ENCODE measurements at places on chromosomes 1 and 21.

- DNase-seq = peak; percentile 48
These were observed 19.4 kb downstream of the ENO1 start for GRCh38 chr1:8858888-8859706.

DNA sequence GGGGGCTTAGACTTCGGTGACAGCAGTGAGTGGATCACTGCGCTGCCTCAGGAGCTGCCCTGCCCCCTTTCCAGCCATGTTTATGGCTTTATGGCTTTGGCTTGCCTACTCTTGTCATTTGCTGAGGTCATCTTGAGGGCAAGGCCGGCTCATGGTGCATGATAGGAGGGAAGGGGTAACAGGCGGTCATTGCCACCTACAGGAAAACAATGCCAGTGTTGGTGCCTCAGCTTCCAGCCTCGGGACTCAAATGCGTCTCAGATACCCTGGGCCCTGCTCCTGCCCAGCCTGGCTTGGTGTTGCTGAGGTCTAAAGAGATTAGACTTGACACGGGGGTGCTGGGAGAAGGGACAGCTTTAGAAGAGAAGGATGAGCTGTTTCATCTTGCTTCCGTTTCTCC is 14.5 kb downstream of the KDF1 start:
- no peak for DNase-seq

- no peak for DNase-seq
These were observed 579 bp upstream of the GTF2B start for GRCh38 chr1:88891951-88892340.

- no peak for DNase-seq
These were observed 65.2 kb upstream of the ABCG1 start for GRCh38 chr21:42153746-42154145.

DNA sequence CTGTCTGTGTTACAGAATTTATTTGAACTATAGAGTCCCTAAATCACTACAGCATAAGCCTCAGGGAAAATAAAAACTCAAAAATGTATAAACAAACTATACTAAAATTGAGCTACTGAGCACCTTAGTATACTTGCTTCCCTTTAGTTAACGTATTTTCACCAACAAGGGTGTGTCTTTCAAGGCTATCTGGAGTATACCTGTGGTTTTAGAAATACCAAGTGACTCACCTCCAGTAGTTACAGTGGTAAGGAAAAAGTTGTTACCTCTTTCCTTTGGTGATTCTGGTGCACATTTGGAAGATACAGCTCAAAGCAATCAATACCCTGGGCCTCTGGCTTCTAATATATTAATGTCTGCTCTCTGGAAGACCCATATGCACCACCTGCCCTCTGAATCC is 68.0 kb upstream of the C1orf105 start:
- DNase-seq = no peak

DNA sequence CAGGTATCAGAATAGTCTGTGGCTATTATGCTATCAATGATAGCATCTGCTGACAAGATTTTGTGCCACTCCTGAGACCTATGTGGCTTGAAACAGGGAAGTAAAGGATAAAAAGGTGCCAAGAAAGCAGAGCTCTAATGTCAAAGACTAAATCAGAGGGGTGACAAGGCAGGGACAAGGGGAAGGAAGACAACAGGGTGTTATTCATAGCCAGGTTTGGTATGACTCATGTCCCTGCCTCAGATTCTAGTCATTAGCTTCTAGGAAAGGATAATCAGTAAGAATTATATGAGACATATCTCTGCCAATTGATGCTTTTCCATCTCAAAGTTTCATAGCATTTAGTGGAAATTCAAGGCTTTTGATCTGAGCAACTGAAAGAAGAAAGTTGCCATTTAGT is 31.8 kb upstream of the PLD5 start:
- no peak for DNase-seq

DNA sequence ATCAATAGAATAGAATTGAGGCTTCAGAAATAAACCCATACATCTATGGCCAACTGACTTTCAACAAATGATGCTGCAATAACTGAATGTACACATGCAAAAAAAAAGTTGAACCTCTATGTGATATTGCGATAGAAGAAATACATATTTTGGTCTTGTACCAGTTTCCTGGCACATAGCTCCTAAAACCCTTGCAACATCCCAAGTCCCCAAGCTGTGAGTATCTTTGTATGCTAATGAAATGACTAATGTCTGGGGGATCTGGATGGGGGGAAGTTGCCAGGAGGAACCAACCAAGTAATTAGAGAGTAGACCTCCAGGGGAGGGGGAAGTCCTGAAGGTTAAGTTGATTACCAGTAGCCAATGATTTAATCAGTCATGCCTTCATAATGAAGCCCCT is 24.4 kb downstream of the BLZF1 start:
- no peak for DNase-seq

- no peak for DNase-seq
These were observed 185.1 kb upstream of the CAMK1G start for GRCh38 chr1:209398313-209398991.

- no peak for DNase-seq
These were observed 37.3 kb upstream of the ACTL8 start for GRCh38 chr1:17717594-17718535.

GRCh38 chr1:118918230-118918939 is 69.8 kb downstream of the TBX15 start:
- no peak for DNase-seq

DNA sequence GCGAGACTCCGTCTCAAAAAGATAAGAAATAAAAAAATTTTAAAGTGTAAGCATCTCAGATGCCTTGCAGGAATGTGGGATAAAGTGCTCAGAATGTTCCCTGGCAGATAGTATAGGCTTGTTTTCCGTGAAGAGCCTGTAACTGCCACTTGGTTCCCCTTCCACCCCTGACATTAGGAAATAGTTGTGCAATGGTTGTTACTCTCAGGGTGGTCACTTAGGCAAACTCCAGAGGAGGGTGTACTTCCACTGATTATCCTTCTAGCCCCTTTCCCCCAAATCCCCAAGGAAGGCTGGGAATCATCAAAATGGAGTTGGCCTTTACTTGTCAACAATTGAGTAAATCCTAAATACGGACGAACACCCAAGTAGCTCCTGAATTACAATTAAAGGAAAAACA is 10.4 kb downstream of the RPL11 start:
- DNase-seq = no peak

DNA sequence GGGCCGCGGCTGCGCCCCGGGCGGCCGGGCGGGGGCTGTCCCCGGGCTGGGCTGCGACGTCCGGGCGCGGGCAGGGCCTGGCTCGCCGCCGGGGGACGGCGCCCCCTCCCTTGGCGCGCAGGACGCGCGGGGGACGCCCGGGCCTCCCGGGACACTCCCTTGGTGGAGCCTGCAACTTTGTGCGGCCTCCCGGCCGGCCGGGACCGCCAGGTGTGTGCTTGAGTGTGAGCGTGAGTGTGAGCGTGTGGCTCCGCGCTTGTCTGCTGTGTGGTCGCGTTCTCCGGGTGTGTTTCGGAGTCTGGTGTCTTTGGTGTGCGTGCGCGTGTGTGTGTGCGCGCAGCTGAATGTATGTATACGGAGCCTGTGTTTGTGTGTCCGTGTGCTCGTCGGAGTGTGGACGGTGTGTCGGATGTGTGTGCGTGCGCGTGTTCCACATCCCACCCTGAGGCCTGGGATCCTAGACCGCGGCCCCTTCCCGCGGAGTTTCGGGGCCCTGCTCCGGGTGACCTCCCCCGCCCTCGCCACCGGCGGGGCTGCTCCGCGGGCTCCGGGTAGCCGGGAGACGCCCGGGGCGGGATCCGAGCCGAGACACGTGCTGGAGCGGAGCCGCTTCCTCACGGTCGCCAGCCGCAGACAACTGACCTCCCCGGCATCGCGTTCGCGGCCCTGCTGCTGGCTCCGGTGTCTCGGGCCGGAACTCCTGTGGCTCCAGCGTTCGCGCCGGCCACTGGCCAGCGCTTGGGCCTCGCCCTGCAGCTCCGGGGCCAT is 1.7 kb downstream of the PTPRU start:
- no peak for DNase-seq

GRCh38 chr21:34590520-34590919 is 24.4 kb downstream of the RCAN1 start:
- no peak for DNase-seq

- DNase-seq = no peak
These were observed 57.8 kb downstream of the LPAR3 start for GRCh38 chr1:84835169-84835568.

GRCh38 chr1:5586629-5587028 is 405.6 kb downstream of the NPHP4 start:
- DNase-seq = no peak

GRCh38 chr1:243903041-243903440 is 53.0 kb upstream of the AKT3 start:
- no peak for DNase-seq

DNA sequence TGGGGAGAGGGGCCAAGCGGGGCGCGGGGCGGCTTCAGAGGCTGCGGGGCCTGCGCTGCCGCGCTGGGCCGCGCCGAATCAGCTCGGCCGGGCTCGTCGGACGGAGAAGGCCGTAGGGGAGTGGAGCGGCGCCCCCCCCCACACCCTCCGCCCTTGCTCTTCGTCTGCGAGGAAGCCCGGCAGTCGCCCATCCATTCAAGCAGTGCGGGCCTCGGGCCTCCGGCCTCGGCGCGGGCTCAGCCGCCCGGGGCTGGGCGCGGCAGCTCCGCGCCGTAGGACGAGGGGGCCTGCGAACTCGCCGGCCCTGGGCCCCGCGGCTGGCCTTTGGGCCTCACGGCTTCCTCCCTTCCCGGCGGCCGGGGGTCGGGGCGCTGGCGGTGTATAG is 564 bp downstream of the CTPS1 start:
- no peak for DNase-seq

GRCh38 chr1:151457911-151458801 is 1.1 kb downstream of the POGZ start:
- peak; percentile 81 for DNase-seq

DNA sequence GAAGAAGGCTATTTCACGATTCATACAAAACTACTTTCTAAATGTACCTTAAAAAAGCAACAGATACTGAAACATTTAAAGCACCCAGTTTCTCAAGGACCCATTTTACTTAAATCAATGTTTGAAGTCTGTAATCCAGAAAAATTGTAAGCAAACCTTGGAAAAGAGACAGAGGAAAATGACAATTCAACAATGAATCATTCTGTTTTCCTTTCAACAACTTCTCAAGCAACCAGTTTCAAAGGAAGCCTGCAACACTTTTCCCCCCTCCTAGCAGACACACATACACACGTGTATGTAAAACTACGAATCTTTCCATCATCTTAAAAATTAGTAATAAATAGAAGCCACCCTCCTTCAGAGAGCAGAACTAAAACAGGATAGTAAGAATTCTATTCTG is 1.2 kb downstream of the RERE start:
- no peak for DNase-seq

DNA sequence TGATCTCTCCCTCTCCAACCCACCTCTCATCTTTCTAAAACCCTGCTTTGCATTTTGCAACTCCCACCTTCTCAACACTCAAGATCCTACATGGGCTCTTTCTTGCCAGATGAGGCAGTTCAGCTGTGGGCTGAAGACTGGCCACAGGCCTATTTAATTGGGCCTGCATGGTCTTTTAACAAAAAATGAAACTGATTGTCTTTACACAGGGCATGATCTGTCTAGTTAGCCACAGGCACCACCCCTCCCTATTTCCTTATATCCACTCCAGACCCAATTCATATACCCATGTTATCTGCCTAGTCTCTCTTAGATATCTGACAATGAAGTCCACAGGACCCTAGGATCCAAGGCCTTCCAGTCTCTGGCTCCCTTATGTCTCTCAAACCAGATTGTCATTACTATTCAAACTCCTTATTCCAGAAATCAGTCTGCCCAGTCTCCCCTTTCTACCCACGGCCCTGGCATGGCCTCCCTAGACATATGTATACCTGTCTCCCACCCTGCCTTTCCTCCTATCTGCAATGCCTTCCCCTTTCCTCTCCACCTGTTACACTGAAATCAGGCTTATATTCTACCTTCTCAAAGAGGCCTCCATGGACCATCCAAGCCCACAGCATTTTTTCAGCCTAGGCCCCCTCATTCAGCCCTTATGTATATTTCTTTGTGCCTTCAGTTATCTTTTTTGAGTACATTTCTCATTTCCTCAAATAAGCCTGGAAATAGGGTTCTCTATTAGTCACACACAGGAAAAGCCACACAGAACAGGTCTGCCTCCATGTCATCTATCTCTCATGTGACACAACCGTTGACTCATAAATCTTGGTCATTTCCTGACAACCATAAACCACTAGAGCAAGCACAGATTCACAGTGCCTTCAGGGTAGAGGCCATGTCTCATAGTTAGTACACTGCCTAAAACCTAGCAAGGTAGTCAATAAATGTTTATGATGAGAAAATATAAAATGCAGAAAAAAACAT is 39.0 kb downstream of the LPAR3 start:
- no peak for DNase-seq

DNA sequence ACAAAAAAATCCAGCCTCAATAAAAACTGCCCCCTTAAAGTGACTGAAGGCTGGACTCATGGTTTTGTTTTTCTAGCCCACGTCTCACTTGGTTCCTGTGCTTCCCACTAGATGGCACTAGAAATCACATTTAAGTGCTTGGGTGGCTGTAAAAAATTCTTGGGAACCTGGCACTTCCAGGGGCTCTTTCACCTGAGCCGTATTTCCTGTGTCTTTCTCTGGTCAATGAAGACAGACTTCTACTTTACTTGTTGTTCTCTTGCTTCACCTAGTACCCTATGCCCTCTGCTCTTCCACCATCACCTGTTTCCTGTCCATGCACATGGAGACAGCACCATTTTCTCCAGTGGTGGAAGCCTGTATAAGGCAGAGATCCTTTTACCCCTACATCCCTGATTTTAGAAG is 20.0 kb downstream of the METTL13 start:
- DNase-seq = peak; percentile 11

DNA sequence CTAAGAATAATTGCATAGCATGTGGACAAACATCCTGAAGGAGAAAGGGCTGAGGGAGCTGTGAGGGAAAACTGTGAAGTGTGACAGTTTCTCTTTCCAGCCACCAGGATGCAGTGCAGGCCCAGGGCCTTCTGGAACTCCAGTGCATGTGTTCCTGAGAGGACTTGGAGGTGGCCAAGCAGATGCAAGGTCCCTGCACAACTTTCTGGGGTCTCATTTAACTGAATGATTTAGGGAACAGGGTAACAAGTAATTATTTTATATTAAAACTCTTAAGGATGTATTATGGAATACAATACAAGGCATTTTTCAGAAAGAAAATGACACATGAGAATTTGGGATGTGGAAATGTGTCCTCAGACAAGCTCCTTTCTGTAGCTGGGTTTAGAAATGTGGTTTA is 61.2 kb upstream of the MCOLN3 start:
- DNase-seq = peak; percentile 27

- no peak for DNase-seq
These were observed 92.6 kb downstream of the ST3GAL3 start for GRCh38 chr1:43799656-43800635.

- DNase-seq = peak; percentile 34
These were observed 19.0 kb upstream of the L1TD1 start for GRCh38 chr1:62175568-62176179.

- DNase-seq = no peak
These were observed 1.5 kb downstream of the LACTBL1 start for GRCh38 chr1:22971161-22971560.

DNA sequence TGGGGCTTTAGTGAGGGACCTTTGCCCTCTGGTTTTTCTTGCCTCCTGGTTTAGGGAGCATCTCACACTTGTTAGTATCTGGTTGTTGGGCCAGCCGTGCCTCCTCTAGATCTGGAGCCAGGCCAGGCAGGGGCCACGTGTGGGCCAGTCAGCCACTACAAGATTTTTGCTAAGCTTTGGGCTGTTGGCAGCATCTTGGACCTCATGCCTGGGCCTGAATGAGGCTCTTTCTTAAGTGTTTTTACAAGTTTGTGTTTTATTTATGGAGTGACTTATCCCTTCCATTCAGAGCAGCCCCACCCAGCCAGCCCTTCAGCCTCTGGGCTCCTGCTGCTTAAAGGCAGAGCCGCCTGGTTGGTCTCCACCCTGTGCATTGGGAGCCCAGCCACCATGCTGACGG is 1.6 kb upstream of the SH3BGRL3 start:
- DNase-seq = no peak

All from NCI-H446 treated with DMSO at 0.1 percent for 48 hours (cell line).